ENCODE measurements at places on chromosomes 3 and 15.

DNA sequence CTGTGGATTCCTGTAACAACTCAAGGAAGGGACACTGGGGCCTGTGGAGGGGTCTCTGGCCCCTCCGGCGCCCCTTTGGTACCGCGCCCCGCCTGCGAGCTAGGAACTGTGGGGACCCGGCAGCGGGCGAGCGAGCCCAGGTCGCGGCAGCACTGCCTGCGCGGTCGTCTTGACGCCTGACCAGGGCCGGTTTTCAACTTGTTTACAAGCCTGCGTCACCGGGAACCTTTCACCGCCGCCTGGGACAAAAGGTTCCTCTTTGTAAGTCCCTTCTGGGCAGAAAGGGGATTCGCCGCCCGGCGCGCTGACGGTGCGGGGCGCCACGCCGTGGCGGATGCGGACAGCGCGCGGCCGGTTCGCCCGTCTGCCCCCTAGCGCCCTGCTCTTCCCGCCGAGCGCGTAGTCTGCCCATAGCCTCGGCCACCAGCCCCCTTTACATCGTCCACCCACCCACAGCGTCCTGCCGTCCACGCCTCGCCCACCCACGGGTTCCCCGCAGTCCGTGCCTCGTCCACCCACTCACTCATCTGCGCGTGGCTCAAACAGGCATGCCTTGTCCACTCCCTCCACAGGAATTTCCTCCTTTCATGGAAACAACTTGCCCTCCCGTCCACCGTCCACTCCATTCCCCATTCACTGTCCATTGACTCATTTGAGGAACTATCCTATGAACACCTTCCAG is 5.5 kb upstream of the CFAP100 start:
- DNase-seq, result peak; percentile 86

- no peak for DNase-seq
These were observed 17.3 kb downstream of the MTMR10 start for GRCh38 chr15:30974112-30974511.

DNA sequence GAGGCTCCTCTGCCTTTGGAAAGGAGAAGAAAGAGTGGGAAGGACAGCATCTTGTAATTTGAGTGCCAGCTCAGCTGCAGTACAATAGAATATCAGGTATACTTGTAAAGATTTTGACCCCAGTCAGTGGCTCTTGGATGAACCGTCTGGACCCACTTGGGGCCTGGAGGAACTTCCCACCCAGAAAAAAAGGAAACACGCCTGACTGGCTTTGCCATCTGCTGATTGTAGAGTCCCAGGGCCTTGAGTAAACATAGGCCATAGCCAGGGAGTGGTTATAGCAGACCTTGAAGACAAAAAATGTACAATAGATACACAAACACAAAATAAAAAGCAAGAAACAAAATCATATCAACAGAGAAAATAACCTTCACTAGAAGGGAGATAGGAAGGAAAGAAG is 112.1 kb downstream of the GOLIM4 start:
- no peak for DNase-seq

GRCh38 chr15:67882487-67883233 is 42.8 kb upstream of the RNU6-1 start:
- no peak for DNase-seq

GRCh38 chr3:89098173-89098572 is 9.2 kb upstream of the EPHA3 start:
- DNase-seq, result no peak

GRCh38 chr3:87461036-87461435 is 184.7 kb upstream of the POU1F1 start:
- no peak for DNase-seq

DNA sequence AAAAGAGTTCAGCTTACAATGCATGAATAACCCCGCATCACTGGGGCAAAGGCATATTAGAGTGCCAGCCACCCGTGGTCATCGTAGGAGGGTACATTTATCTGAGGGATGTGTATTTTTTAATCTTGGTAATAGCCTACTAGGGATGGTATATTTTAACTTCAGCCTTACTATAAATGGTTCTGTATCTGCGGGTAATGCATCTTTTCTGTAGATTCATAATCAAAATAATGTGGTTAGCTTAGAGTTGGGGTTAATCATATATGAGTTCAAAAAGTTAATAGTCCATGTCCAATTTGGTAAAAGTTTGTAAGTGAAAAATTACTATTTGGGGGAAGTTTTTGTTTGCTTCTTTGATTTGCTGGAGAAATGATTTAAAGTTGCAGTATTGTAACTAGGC is 263.7 kb upstream of the UBE2E1 start:
- DNase-seq, result no peak

DNA sequence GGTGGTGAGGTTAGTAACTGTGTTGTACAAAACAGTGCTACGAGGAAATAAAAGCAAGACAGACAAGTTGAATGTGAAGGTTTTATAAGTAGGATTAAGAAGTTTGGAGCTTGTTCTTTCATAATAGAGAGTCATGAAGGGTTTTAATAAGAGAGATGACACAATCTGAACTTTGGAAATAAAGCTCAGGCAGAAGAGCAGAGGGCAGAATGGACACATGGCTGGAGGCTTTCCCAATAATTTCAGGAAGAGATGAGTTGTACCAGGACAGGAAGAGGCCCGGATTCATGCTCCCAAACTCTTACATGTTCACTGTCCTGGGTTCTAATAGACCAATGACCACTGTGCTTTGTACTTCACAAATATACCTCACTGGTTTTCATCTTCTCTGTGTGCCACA is 194.8 kb downstream of the SLC9A9 start:
- no peak for DNase-seq

- DNase-seq, result no peak
These were observed 39.2 kb upstream of the SPSB4 start for GRCh38 chr3:141011997-141012262.

DNA sequence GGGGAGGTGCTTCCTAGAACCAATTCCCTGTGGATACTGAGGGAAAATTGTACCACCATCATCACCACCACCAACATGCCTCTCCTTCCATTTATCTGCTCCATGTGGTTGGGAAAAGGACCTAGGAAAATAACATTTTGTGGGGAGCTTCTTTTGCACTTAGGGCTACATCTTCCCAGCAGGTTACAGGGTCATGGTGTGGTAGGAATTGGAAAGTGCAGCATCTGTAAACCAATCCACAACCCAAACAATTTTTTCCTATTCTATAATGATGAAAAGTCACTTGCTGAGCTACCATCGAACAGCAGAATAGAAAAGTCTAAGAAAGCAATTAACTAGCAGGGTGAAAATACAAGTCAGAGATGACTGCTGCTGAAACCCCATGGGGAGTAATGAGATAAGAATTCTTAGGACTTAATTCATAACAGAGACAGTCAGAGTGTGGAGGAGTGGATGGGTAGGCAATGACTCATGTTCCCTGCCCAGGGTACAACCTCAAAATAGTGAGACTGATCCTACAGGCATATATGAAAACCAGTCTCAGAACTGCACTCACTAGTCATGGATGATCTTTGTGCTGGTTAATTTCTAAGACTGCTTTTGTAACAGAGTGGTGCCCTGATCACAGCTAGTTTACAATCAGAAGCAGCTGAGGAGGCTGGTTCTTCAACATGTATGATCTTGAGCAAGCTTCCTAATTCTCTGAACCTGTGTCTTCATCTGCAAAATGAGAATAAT is 38.1 kb upstream of the LEKR1 start:
- DNase-seq, result no peak

GRCh38 chr15:65412556-65412955 is 10.2 kb downstream of the IGDCC4 start:
- no peak for DNase-seq

- DNase-seq, result no peak
These were observed 23.8 kb downstream of the RLBP1 start for GRCh38 chr15:89197503-89197971.

- no peak for DNase-seq
These were observed 60.1 kb downstream of the ADAMTS9 start for GRCh38 chr3:64627471-64628321.

- DNase-seq, result peak; percentile 35
These were observed 28.3 kb upstream of the IGF1R start for GRCh38 chr15:98620020-98620419.

DNA sequence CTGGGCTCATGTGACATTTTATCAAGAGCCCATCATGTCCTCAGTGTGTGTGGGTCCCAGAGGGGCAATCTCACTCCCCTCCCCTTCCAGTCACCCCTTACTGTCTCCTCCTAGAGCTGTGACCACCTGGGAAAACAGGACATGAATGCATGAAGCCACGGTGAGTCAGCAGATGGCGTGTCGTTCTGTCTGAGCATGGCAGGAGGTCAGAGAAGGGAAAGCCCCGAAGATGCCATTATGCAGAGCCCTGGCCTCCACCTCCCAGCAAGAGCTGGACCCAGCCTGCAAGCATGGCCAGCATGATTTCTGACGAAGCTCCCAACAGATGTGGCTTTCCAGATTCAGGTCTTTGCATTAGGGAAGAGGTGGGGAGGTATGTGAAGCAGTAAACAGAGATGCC is 118.5 kb downstream of the TLE3 start:
- DNase-seq, result no peak

DNA sequence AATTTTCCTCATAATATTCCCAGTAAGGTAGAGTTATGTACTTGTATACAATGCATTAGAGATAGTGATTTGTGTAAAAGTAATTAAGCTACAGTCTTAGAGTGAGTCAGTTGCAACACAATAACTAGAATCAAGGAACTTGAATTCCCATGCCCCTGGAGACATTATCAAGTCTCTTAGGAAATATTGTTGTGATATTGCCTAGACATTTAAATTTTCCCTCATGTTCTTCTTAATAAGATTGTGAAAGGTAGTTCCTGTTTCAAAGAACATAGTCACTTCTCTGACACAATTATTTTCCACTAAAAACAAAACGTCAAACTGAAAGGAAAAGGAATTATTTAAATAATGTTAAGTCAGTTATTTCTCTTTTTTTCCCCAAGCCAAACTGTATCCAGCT is 13.0 kb upstream of the ATP1B3 start:
- DNase-seq, result no peak

GRCh38 chr3:124395584-124396338 is 334.5 kb upstream of the UMPS start:
- peak; percentile 14 for DNase-seq

- DNase-seq, result no peak
These were observed 208.7 kb downstream of the MECOM start for GRCh38 chr3:169454823-169455222.

- no peak for DNase-seq
These were observed 136.4 kb downstream of the ATP8B4 start for GRCh38 chr15:49982584-49982983.

DNA sequence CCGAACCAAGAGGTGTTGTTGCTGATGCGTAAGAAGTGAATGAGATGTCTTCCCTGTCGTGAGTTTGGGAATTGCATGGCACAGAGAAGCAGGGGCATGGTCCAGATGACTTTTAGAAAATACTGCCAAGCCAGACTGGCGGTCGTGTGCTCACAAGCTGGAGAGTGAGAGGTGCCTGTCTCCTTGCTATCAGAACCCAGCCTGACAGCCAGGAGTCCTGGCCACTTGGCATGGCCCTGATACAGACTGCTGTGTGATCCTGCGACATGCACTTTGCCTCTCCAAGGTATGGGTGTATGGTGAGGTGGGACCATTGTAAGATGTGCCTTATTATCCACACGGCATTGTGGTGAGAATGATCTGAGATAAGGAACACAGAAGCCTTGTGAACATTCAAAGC is 93.0 kb downstream of the SMAD3 start:
- no peak for DNase-seq

DNA sequence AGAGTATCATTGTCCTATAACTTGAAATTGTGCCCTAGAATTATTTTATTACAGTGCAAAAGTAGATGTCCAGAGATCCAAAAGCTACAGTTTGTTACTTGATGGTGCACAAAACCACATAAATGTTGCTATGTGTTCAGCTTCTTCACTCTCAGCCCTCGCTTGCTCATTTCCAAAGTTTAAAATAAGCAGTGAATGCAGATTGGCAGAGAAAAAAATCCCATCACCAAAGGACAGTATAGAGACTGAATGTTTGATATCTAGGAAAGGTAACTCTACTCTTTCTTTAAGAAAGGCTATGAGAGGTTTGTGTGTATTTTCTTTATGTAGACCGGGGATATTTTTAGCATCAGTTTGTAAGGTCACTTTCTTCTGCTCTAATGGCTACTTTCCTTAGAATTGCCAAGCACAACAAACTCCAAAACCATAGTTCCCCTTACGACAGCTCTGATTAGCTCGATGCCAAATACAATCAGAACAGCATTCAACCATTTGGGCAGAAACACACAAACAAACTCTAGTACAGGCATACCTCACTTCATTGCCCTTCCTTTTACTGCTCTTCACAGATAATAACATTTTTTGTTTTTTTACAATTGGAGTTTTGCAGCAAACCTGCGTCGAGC is 164.1 kb upstream of the CCDC54 start:
- DNase-seq, result no peak

DNA sequence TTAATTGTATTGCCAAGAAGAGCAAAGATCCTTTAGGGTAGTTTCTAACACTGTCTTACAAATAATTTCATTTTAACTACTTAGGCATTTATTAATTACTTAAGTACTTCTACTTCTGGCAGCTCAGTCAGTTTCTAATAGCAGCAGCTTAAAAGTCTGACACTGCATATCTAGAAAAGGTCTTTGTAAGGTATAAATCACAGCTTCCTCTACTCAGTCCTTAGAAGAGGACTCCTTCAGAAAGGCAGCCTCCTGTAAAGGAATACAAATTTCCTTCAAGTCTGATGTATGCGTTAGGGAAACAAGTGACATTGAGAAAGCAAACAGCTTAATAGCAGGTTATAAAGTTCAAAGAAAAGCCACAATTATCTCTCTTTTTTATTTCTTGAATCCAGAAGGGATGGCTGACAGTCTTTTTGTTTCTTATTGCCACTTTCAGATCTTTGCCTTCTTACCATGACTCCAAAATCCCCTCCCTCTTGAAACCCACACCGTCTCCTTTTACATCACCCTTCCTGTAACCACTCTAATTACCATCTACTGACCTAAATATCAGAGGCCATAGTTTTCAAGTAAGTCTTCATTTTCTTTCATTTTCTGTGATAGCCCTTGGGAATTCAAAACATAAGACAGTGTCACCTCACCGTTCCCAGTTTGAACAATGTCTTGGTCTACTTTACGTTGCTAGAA is 109.5 kb downstream of the CGGBP1 start:
- no peak for DNase-seq

GRCh38 chr15:45114076-45114750 is at the start of the genes DUOX2 and DUOXA2:
Gene DUOX2 (minus strand): TSS chr15:45114172. CDS start chr15:45113411, 761 bp downstream.
Gene DUOXA2 (plus strand): TSS chr15:45114326. CDS start chr15:45114606, 280 bp downstream.
- DNase-seq, result no peak

DNA sequence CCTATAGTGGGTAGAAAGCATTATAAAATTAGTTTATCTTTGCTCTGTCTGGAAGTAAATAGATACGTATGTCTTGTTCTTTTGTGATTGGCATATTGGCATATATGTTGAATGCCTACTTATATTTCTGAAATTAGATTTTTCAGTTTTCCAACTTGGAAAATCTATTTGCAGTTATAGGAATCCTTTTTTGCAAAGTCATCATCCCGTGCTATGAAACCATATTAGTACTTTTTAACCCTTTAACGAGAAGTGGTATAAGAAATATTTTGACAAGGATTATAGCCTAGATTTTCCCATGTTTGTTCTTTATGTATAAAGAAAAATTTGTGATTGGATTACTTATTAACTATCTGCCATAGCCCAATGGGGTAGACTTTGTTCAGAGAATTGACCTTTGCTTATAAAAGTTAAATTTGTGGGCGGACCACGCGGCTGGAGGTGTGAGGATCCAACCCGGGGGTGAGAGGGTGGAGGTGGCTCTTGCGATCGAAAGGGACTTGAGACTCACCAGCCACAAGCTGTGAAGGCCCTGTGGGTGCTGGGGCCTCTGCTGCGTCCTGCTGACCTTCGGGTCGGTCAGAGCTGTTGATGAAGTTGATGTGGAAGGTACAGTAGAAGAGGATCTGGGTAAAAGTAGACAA is 5.9 kb downstream of the LRRC28 start:
- DNase-seq, result no peak

- no peak for DNase-seq
These were observed 523.6 kb downstream of the OCA2 start for GRCh38 chr15:27575521-27575920.

- peak; percentile 12 for DNase-seq
These were observed at the start of gene CPEB1 for GRCh38 chr15:82647045-82647834. Gene CPEB1 (minus strand): TSS chr15:82647363. CDS start chr15:82628459, 18,904 bp downstream.
